K562 (cell line): ENCODE measurements at places on chromosomes 5 and 9. TPM values are rescaled to one million over a fixed set of nuclear protein-coding genes. Genes with fewer than 3 reads are reported as not detected.

Gene TICAM2
- 1.7 and 2.1 TPM in 2 replicates for total RNA-seq

Gene RABGAP1
- 12.6 and 15.3 TPM in 2 replicates for total RNA-seq

Gene KCNMB1
- not detected in 2 replicates for total RNA-seq

Gene LECT2
- not detected in 2 replicates for total RNA-seq

Gene ADAMTSL2
- 0.04 TPM in 1 of 2 replicates, not detected in the other for total RNA-seq

Gene STOML2
- 211 and 214 TPM in 2 replicates for total RNA-seq

Gene NR2F1
- 0.04 and 0.18 TPM in 2 replicates for total RNA-seq

GRCh38 chr5:64569858-64570257 is 64.0 kb downstream of the RGS7BP start:
- no peak overlapping the region for H3K27ac ChIP-seq
- no peak overlapping the region for H3K4me3 ChIP-seq
- H3K4me1 ChIP-seq, result no peaks in the 10 kb centered on the region
- no peaks in the 10 kb centered on the region for H3K36me3 ChIP-seq

DNA sequence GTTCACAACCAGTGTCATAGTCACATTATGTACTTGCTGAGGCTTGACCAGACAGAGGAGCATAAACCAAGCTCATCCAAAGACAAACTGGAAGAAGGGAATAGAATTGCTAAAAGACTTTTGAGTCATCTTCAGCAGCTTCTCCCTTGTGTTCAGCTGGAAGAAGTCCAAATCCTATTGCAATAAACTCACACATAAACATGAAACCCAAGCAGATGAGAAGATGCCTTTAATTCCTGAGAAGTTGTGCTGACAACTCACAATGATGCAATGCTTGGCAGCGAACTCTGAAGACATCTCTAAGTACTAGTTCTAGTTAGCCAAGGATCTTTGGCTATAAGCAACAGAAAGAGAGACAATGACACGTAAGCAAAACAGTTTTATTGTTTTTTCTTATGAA is 642.1 kb downstream of the KCTD16 start:
- H3K4me3 ChIP-seq, result no peak overlapping the region
- DNase-seq, result no peak
- H3K27ac ChIP-seq, result no peak overlapping the region
- no peaks in the 10 kb centered on the region for H3K4me1 ChIP-seq
- H3K27me3 ChIP-seq, result no peaks in the 10 kb centered on the region
- no peaks in the 10 kb centered on the region for H3K36me3 ChIP-seq

DNA sequence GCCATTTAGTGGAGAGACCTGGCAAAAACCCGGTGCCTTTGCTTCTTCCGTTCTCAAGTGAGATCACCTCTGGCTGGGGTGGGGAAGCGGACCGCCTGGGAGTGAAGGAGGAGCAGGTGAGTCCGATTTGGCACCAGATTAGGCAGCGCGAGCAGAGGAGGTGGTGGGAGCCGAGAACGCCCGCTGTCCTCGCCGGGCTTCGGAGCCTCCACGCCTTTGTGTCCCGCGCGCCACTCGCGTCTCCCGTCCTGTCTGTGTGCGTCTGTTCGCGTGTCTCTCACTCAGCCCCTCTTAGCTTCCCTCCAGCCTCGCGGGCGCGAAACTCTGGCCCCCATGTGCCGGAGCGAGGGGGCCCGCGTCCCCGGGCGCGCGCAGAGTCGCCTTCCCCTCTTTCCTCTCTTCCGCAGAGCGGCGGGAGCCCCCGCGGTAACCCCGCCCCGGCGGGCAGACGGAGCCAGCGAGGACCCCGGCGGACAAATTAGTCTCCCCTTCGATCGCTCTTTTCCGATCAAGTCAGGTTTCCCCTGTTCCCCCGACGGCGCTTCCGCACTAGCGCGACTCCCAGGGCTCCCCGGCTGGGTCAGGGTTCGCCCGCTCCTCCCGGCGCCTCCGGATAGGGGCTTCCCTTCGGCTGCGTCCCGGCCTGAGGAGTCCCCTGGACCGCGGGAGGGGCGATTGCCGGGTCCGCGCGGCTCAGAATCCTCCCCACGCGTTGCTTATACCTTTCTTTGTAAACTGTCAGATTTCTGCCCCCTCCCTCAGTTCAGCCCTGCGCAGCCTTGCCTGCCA is 7.1 kb downstream of the POU4F3 start:
- no peak overlapping the region for H3K4me3 ChIP-seq
- no peaks in the 10 kb centered on the region for H3K36me3 ChIP-seq
- H3K27ac ChIP-seq, result no peak overlapping the region
- H3K4me1 ChIP-seq, result peaks cover 14% of the 10 kb centered on the region

DNA sequence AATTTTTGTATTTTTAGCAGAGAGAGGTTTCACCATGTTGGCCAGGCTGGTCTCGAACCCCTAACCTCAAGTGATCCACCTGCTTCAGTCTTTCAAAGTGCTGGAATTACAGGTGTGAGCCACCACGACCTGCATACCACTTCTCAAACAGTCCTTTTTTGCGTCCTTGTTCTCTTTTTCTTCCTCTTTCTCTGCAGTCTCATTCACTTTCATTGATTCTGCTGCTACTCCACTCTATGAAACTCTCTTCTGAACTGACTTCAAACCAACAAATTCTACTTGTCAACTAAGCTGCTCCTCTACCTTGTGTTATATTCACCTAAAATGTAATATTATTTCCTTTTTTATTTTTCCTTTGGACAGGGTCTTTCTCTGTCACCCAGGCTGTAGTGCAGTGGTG is 7.9 kb downstream of the NSD1 start:
- H3K4me1 ChIP-seq, result no peaks in the 10 kb centered on the region
- H3K27ac ChIP-seq, result no peak overlapping the region
- H3K27me3 ChIP-seq, result no peaks in the 10 kb centered on the region
- no peak for DNase-seq
- H3K4me3 ChIP-seq, result no peak overlapping the region

- H3K4me3 ChIP-seq, result no peak overlapping the region
- no peak overlapping the region for H3K27ac ChIP-seq
- H3K27me3 ChIP-seq, result peaks cover 53% of the 10 kb centered on the region
- H3K4me1 ChIP-seq, result peaks cover 7% of the 10 kb centered on the region; the same call in 1 of the 2 replicates
- no peak for DNase-seq
Measured at GRCh38 chr5:172668594-172669071, 27.6 kb downstream of the NEURL1B start.

DNA sequence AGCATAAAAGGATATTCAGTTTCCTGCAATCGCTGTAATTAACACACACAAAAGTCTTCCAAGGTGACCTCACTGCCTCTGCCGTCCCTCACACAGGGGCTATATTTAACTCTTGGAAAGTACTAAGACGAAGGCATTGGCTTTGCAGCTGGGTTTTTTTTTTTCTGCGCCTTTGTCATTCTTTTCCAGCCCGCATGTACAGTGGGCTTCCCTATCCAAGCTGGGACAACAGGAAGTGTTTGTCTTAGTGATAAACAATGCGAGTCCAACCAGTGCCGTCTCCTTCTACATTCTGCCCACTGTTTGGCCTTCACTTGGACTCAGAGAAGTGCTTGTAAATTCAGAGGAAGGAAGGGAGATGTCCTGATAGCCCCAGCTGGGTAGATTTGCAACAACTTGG is 17.6 kb downstream of the AFAP1L1 start:
- H3K4me1 ChIP-seq, result no peaks in the 10 kb centered on the region
- peaks cover 48% of the 10 kb centered on the region for H3K27me3 ChIP-seq
- no peaks in the 10 kb centered on the region for H3K36me3 ChIP-seq
- no peak overlapping the region for H3K27ac ChIP-seq
- DNase-seq, result no peak

GRCh38 chr5:8114597-8115266 is 245.8 kb downstream of the MTRR start:
- H3K36me3 ChIP-seq, result no peaks in the 10 kb centered on the region
- H3K4me3 ChIP-seq, result no peak overlapping the region
- no peak overlapping the region for H3K27ac ChIP-seq
- no peaks in the 10 kb centered on the region for H3K27me3 ChIP-seq
- no peaks in the 10 kb centered on the region for H3K4me1 ChIP-seq

GRCh38 chr9:73183917-73184861 is 32.5 kb downstream of the ANXA1 start:
- H3K4me1 ChIP-seq, result no peaks in the 10 kb centered on the region
- no peak overlapping the region for H3K4me3 ChIP-seq
- peak; percentile 10 for DNase-seq

- H3K27me3 ChIP-seq, result no peaks in the 10 kb centered on the region
- no peaks in the 10 kb centered on the region for H3K36me3 ChIP-seq
- H3K27ac ChIP-seq, result no peak overlapping the region
- H3K4me1 ChIP-seq, result no peaks in the 10 kb centered on the region
Measured at GRCh38 chr9:70197216-70198044, 61.3 kb upstream of the SMC5 start.

- H3K27ac ChIP-seq, result no peak overlapping the region
- peaks cover 16% of the 10 kb centered on the region for H3K27me3 ChIP-seq
- no peaks in the 10 kb centered on the region for H3K36me3 ChIP-seq
- H3K4me1 ChIP-seq, result peaks cover 4% of the 10 kb centered on the region; the same call in 1 of the 2 replicates
- no peak for DNase-seq
Measured at GRCh38 chr9:130256644-130257043, 8.9 kb upstream of the HMCN2 start.

GRCh38 chr5:116539222-116539621 is 35.4 kb downstream of the SEMA6A start:
- no peak overlapping the region for H3K4me3 ChIP-seq
- no peaks in the 10 kb centered on the region for H3K4me1 ChIP-seq
- no peaks in the 10 kb centered on the region; the same call in 2 of the 3 replicates for H3K27me3 ChIP-seq
- DNase-seq, result no peak
- H3K36me3 ChIP-seq, result no peaks in the 10 kb centered on the region
